Left ventricle myocardium inferior (tissue), 1 donor: ENCODE measurements at places on chromosomes 12 and 14. TPM values are rescaled to one million over a fixed set of nuclear protein-coding genes. Genes with fewer than 3 reads are reported as not detected.
A peak's percentile ranks its signal among the peaks of the same experiment; 100 is the strongest.

- DNase-seq = no peak
These were observed 23.8 kb downstream of the AACS start for GRCh38 chr12:125089083-125089482.

GRCh38 chr14:74860899-74861733 lies 14.8 kb downstream of the PROX2 start:
- peak; percentile 92 for DNase-seq

DNA sequence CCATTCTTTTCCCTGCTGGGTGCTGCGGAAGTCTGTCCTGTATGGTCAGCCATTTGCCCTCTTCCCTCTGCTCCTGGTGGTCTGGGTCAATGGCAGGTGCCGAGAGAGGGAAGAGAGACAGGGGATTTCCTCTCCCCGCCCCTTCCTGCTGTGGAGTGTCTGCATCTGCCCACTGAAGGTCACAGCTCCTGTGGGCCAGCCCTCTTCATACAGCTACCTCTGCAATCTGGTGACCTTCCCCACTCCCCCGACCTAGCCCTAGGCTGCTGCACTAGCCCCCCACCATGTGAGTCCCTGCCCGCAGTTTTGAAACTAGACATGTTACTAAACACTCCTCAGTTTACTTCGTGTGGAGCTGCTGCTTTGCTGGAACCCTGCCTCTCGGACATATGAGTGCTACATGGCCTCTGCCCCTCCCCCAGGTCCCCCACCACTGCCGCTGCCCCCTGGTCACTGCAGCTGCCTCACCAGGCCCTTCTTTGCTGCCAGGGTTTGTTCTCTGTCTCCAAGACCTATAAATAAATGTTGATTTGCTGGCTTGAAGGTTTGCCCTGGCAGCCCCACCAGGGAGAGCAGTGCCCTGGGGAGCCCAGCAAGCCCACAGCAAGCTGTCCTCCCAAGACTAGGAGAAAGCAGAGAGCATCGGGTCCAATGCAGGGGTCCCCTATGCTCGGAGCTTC lies 102.9 kb downstream of the DPF3 start:
- DNase-seq = peak; percentile 59

GRCh38 chr12:46187023-46187422 lies 81.8 kb downstream of the SLC38A1 start:
- peak; percentile 39 for DNase-seq

The ABHD12B gene
- not detected for total RNA-seq

The PCED1B gene
- 0.55 TPM for total RNA-seq
